ENCODE measurements at places on chromosomes 2 and 18.

DNA sequence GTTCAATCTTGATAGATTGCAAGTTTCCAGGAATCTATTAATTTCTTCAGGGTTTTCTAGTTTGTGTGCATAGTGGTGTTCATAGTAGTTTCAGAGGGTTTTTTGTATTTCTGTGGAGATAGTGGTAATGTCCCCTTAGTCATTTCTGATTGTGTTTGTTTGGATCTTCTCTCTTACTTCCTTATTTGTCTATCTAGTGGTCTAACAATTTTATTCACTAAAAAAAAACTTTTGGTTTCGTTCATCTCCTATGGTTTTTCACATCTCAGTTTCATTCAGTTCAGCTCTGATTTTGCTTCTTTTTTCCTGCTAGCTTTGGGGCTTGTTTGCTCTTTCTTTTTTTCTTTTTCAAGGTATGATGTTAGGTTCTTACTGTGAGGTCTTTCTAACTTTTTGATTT, 94.5 kb downstream of the SNTG2 start:
- no peak for DNase-seq

DNA sequence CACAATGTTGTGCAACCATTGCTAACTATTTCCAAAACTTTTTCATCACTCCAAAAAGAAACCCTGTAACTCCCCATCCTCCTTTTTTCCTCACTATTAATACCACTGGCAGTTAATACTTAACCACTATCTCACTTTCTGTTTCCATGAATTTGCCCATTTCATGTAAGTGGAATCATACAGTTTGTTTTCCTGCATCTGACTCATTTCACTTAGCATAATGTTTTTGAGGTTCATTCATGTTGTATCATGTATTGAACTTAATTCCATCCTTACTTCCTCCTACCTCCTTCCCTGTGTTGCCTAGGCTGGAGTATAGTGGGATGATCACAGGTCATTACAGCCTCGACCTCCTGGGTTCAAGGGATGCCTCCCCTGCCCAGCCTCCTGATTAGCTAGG, 68.3 kb downstream of the FAM117B start:
- DNase-seq = no peak

DNA sequence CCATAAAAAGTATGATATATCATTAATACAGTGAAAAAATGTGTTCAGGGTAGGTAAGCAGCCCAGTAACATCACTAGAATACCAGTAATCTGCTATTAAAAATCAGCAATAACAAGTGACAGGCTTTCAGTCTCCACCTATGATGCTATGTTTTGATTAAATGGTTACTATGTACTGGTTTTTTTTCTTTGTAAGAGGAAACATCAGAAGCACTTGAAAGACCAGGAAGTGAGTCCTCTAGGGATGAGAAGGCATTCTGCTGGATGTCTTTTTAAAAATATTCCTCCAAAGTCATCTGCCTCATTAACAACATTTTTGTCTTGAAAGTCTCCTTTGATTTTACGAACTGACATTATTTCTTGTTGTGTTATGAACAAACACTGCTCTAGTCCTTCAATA, 136.0 kb upstream of the FAM98A start:
- DNase-seq = no peak

- no peak for DNase-seq
Observed at GRCh38 chr2:180583441-180584140, 396.8 kb upstream of the UBE2E3 start.

- DNase-seq = no peak
Observed at GRCh38 chr18:34880882-34881834, 160.1 kb upstream of the MAPRE2 start.

DNA sequence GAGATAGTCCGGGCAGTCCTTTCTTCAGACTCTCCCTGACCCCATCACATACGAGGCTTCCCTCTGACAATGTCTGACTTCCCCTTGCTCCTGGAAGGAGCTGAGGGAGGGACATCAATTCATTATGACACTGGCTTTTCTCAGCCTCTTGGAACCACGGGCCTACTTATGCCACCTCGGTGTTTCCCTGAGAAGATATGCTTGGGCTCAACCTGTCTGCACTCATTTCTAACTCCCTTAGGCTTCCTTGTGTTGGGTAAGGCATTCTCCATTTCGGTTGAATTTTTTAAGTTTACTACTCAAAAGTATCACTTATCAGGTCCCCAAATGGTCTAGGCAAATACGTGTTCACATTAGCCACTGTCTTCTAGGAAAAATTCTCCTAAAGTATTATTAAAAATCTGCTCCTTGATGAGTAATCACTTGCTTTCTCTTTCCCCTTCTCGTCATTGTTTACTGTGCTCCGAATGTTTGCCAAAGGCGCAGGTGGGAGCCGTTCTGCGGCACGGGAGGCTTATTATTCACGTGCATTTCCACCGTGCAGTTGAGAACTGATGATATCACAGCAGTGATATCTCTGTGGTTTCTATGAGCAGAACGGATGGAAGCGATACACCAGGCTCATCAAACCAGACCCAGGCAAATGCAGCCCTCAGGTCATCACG, 33.1 kb downstream of the ARL4C start:
- DNase-seq = peak; percentile 52

GRCh38 chr18:3667255-3668137, 217.5 kb downstream of the TGIF1 start:
- no peak for DNase-seq

- DNase-seq = no peak
Observed at GRCh38 chr2:12674644-12675328, 42.0 kb upstream of the TRIB2 start.

DNA sequence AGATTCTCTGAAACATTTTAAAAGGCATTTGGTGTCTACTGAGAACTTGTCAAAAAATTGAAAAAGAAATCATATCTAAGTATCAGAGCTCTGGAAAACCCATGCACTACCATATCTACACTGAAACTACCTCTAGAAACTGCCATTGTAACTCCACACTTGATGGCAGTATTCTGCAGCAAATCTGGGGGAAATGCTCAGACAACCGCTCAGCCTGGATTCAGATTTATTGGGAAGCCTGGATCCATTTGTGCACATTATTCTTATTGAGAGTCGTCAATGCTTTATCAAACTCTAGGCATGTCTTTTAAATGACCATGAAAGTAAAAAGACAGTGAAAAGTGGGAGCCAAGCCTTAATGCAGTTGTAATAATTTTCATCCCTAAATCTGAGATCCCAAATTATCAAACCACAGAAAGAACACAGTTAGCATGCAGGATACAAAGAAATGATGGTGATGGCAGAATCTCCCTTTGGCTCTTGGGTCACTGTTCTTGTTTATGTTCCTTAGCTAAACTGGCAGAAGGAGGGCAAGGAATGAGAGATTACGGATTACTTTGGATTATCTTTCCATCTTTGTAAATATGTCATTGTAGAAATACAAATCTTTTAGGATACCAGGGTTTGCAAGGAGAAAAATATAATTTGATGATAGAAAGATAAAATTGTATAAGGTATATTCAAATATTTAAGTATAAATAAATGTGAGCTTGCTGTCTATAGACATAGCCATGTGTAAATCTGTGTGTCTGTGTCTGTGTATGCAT, 512.1 kb upstream of the SYT4 start:
- DNase-seq = no peak

GRCh38 chr2:30985493-30986230, 152.6 kb downstream of the GALNT14 start:
- no peak for DNase-seq

DNA sequence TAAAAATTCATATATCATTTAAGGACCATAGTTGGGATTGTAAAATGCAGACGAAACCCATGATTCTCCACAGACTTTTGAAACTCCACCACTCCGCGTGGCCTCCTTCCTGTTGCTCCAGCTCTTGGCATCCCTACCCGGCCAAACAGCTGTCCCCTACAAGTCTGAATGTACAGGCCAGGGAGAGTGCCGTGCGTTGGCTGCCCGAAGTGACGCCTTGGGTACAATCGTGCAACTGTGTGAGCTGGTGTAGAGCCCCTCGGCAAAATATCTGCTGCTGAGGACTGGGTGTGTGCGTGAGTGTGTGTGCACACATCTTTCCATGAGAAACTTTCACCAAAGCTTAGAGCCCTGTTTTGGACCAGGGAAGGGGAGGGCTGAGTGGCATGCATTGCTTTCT, 43.8 kb upstream of the ZNF516 start:
- no peak for DNase-seq

DNA sequence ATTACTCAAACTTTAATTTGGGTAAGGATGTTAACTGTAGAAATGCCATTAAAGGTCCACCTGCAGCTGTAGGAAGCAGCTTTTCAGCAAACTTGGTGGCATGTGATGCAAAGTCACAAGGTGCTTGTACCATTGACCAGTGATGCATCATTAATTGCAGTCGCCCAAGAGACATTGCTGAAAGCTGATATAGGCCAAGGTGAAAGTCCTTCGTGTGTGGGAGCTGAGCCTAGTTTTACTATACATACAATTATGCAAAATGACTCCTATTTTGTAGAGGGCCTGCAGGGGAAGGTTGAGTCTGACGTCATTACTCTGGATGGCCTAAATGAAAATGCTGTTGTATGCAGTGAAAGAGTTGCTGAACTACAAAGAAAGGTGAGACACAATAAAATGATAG, 40.5 kb downstream of the ALMS1 start:
- no peak for DNase-seq

DNA sequence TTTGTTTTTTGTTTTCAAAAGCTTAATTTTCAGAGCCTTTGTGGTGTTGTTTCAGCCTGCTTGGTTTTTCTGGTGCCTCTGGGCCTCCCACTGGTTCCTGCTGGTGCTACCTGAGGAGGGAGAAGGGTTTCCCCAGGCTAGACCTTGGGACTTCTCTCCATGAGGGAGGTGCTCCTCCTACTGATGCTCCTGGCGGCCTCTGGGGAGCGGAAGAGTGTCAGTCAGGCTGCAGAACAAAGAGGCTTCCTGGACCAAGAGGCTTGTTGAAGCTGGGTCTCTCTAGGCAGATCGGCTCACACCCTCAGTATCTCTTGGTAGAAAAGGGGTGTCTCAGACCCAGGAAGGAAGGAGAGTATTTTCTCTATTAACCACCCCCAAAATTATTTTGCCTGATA, 32.2 kb downstream of the RFX8 start:
- DNase-seq = no peak

DNA sequence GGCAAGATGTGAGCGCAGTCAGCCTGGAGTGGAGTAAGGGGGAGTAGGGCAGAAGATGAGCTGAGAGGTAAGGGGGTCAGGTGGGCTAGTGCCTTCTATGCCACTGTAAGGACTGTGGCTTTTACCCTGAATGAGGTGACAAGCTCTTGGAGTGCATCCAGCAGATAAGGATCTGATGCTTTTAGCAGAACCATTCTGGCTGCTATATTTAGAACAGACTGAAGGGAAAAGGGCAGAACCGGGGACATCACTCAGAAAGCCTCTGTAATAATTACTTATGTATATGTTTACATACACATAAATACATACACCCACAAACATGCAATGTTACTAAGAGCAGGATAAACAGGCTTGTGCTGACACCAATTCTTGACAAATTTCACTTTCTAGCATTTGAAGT, 124.8 kb downstream of the DTNB start:
- DNase-seq = no peak

- DNase-seq = no peak
Observed at GRCh38 chr18:74715306-74715705, 117.6 kb downstream of the ZNF407 start.

DNA sequence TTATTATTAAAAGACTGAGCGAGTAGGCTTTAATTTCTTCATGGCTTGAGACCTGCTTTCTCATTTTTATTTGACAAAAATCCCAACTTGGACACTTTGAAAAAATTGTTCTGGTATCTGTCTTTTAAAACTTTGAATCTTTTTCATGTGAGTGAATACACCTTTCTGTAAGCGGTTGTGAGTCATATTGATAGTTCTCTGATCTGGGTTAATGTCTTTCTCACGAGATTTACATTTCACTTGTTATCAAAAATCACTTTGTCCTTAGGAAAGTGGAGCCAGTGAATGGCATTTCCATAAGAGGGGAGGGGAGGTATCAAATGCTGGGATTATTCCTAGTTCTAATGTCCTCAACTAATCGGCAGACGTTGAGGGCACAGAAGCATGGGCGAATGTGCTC, 36.3 kb downstream of the ATP9B start:
- DNase-seq = no peak

- DNase-seq = no peak
Observed at GRCh38 chr2:3041246-3041645, 336.4 kb downstream of the EIPR1 start.

- DNase-seq = no peak
Observed at GRCh38 chr2:108924580-108925251, 64.3 kb downstream of the EDAR start.

DNA sequence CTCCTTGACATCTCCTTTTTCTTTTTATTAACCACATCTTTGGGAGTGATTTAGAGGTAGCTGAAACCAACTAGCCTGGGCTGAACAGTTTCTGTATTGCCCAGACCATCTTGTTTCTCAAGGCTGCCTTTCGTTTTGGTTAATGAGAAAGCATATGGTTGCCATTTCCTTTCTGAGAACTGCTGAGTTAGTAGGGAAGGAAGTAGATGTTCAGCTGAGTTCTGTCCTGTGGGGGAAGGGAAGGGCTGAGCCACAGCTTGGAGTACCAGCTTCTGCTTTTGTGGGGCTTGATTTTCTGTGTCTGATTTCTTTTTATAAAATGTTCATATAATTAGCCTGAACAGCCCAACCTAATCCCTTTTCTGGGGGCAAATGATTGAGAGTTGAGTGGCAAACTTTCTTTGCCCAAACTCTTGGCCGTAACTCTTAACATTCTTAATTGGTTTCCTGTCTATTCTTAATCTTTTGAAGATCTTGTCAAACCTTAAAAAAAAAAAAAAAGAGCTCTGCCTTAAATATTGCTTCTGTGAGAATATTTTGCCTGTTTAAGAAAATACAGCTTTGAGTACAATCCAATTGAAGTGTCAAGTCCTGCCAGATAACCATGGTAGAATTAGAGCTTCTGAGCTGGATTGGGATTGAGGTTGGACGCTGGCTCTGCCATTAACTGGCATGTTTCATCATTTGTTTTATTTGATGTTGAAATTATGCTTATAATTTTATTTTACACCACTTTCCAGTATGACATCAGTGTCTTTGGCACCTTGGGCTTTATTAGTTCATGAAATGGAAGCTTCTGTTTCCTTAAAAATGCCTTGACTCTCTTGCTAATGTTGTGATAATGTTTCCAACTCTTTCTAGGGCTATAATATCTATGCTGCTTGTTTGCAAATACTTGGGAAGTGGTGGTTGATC, 1.9 kb upstream of the NABP1 start:
- peak; percentile 40 for DNase-seq

- no peak for DNase-seq
Observed at GRCh38 chr2:85189606-85190270, 56.5 kb downstream of the TCF7L1 start.

DNA sequence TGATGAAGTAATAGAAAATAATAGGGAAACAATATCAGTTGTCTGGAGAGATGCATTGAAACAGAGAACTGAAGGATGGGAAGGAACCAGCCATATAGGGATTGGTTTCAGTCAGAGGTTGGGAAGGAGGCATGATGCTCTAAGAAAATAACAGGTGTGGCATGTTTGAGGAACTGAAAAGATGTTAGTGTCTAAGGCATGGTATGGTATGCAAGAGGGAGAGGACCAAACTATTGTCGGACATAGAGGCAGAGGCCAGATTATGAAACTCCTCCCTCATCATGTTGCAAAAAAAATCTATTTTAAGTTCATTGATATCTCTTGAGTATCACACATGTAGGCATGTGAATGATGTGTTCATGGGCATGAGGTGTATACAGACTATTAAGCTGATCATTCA, 48.9 kb upstream of the EMILIN2 start:
- DNase-seq = no peak
